ENCODE measurements at places on chromosomes 7 and 10.

DNA sequence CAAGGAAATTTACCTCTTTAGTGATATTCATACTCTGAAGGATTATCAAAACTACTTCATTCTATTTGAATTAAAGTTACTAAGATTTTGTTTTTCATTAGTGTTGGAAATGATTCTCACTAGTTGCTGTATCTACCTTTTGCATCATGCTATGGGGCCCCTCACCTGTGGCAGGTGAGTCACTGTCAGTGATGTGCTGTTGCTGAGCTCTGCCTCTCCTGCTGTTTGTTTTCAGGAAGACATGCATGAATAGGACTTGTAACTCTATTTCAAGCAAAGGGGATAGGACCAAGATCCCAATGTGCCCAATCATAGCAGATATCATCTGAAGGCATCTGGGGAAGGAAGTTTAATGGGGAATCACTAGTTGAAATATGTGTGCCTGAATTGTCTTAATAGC is 57.4 kb upstream of the AGR3 start:
- DNase-seq, result no peak

DNA sequence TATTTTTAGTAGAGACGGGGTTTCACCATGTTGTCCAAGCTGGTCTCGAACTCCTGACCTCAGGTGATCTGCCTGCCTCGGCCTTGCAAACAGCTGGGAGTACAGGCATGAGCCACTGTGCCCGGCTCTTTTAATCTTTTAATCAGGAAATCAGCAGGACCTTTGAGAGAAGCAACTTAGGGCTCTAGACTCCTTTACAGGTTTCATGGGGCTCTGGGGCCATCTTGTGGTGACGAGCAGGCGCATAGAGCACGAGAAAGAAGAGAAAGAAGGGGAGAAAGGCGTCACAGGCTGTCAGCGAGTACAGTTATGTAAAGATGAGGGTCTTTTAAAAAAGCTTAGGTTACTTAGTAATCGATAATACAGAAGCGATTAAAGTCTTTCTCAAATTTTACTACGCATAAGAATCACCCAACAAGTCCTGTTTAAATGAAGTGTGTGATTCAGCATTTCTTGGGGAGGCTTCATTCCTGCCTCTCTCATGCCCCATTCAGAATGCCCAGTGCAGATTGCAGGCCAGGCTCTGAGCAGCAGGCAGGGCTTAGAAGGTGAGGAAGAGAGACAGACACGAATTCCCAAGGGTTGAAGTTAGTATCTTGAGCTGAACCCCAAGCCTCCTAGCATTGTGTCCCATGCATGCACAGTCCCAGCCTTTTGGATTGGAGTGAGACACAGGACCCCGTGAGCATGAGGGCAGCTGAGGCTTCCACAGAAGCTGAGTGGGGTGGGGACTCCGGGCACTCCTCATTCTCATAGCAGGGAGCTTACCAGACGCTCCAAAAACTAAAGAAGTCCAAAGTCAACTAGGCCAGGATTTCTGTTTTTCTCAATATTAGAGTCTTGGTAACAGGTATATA is 23.6 kb upstream of the PFKP start:
- DNase-seq, result peak; percentile 47

DNA sequence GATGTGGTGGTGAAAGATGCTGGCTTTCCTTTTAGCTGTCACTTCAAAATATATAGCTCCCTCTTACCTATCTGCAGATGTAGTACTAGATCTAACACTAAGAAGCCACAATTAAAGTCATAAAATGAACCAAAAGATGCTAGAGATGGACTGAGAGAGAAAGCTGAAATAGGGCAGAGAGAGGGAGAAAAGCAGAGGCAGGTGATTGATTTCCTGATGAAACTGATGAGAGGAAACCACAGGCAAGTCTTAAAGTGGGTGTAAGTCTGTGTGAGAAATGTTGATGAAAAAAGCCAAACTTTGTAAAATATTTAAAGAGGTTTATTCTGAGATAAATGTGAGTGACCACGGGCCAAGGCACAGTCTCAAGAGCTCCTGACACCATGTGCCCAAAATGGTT is 194.3 kb upstream of the MBL2 start:
- no peak for DNase-seq

- peak; percentile 8 for DNase-seq
Observed at GRCh38 chr10:22148961-22149360, 68.9 kb downstream of the EBLN1 start.

DNA sequence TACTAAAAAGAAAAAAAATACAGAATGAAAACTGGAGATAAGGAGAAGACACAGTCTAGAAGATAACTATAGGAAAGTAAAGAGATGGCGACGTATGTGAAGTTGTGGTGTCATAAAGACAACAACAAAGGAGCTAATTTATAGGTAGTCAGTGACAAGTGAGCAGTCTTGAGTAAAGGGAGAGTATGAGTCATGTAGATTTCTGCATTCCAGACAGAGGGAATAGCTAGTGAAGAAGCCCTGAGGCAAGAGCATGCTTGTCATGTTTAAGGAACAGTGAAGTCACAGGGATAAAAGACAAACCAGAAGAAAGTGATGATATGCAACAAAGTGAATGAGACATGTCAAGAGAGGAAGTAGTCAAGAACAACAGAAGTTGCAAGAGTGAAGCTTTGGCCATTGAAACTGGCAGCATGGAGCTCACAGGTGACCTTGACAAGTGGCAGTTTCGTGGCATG is 2.3 kb upstream of the MIOS start:
- peak; percentile 44 for DNase-seq

GRCh38 chr7:158255156-158255555 is 332.5 kb downstream of the PTPRN2 start:
- no peak for DNase-seq

Data from non-pigmented ciliary epithelial cell (primary cell).